Stimulated activated CD8-positive, alpha-beta memory T cell treated with anti-CD3 and anti-CD28 coated beads, Interleukin-15, amount 100 ng/mL, for 48 hours (primary cell): ENCODE measurements at places on chromosomes 6 and 20.

DNA sequence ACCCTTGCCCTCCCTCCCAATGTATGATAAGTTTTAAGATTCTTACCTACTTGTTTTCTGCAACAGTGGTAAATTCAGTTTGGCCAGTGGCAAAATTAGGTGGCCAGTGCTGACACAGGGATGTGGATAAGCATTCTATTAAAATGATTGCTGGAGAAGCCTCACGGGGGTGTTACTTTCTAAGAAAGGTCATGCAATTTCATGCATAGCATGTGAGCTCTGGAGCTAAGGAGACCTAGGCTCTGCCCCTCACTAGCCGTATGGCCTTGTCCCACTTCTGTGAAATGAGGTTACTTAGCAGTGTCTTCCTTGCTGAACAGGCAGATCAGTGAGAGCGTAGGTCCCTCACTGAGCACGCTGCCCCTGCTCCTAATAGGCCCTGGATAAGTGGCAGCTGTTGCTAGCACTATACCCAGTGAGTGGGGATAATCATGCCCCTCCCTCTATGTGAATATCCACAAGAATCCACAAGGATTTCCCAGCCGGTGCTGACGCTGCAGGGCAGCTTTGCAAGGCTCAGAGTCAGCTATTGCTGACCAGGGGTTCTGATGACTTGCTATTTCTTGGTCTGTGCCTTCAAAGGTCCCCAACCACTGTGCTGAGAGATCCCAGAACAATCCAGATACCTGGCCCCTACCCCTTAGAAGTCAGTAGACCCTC, 86.5 kb upstream of the MRPS10 start:
- no peak for DNase-seq

DNA sequence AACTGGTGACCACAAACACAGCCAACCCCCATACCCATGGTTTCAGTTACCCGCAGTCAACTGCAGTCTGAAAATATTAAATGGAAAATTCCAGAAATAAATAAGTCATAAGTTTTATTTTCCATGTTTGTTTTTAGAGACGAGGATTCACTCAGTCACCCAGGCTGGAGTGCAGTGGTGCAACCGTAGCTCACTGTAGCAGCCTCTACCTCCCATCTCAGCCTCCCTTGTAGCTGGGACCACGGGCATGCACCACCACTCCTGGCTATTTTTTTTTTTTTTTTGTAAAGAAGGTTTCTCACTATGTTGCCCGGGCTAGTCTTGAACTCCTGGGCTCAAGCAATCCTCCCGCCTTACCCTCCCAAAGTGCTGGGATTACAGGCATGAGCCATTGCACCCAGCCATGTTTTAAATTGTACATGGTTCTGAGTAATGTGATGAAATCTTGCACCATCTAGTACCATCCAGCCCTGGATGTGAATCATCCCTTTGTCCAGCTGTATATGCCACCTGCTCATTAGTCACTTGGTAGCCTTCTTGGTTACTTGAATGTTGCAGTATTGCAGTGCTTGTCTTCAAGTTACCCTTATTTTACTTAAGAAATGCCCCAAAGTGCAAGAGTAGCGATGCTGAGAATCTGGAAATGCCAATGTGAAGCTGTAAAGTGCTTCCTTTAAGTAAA, 14.5 kb downstream of the CSNK2A1 start:
- DNase-seq = no peak

DNA sequence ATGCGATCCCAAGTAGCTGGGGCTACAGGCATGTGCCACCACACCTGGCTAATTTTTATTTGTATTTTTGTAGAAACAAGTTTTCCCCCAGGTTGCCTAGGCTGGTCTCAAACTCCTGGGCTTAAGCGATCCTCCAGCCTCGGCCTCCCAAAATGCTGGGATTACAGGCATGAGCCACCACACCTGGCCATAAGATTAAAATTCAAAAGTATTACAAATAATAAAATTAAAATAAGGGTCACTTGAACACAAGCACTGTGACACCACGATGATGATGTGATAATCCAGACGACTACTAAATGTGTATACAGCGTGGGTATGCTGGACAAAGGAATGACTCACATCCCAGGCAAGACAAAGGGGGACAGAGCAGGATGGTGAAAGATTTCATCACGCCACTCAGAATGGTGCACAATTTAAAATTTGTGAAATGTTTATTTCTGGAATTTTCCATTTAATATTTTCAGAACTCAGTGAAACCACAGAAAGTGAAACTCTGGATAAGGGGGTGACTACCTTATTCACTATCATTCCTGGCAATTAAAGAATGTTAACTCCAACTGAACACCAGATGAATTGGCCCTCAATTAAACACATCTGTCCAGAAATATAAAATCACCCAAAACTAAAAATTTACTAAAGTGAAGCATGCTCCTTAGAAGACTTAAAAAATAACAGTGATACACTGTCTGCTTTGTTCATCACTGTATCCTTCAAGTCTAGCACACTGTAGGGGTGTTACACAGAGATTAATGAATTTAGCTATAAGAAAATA, 13.1 kb downstream of the B4GALT5 start:
- no peak for DNase-seq

- DNase-seq = no peak
These were observed 98.3 kb downstream of the ELOVL5 start for GRCh38 chr6:53250176-53251032.

GRCh38 chr6:108164543-108164814, 1.3 kb upstream of the NR2E1 start:
- no peak for DNase-seq

- no peak for DNase-seq
These were observed 31.3 kb upstream of the HEY2 start for GRCh38 chr6:125718109-125718508.

- peak; percentile 43 for DNase-seq
These were observed 171.4 kb downstream of the DTNBP1 start for GRCh38 chr6:15491255-15491985.

- no peak for DNase-seq
These were observed 469 bp downstream of the TFAP2C start for GRCh38 chr20:56629464-56630085.

- no peak for DNase-seq
These were observed 92.9 kb upstream of the TOX2 start for GRCh38 chr20:43821795-43822194.

- no peak for DNase-seq
These were observed 52.2 kb downstream of the TPBG start for GRCh38 chr6:82415820-82416219.

- no peak for DNase-seq
These were observed 111.5 kb downstream of the SESN1 start for GRCh38 chr6:108983151-108983550.

GRCh38 chr6:168276576-168277273, 42.9 kb downstream of the DACT2 start:
- no peak for DNase-seq

- DNase-seq = no peak
These were observed at the start of gene XKR7 for GRCh38 chr20:31967830-31968249. XKR7 (plus strand) TSS chr20:31968151; CDS start chr20:31968176, 25 bp downstream.

GRCh38 chr6:170285482-170285881, 5.4 kb downstream of the DLL1 start:
- DNase-seq = no peak

DNA sequence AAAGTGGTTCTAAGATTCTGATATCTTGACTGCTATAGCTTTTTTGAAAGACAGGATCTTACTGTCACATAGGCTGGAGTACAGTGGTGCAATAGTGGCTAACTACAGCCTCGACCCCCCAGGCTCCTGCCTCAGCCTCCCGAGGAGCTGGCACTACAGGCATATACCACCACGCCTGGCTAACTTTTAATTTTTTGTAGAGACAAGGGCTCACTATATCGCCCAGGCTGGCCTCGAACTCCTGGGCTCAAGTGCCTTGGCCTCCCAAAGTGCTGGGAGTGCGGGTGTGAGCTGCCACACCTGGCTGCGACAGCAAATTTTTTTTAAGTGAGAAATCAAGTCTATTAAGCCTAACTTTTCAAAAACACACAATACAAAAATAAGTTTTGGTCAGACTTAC, 106.6 kb downstream of the NOL4L start:
- DNase-seq = no peak

- no peak for DNase-seq
These were observed 1.4 kb upstream of the TRIM39 start for GRCh38 chr6:30325150-30325872.

GRCh38 chr20:63576311-63576710, 2.3 kb upstream of the HELZ2 start:
- DNase-seq = no peak

DNA sequence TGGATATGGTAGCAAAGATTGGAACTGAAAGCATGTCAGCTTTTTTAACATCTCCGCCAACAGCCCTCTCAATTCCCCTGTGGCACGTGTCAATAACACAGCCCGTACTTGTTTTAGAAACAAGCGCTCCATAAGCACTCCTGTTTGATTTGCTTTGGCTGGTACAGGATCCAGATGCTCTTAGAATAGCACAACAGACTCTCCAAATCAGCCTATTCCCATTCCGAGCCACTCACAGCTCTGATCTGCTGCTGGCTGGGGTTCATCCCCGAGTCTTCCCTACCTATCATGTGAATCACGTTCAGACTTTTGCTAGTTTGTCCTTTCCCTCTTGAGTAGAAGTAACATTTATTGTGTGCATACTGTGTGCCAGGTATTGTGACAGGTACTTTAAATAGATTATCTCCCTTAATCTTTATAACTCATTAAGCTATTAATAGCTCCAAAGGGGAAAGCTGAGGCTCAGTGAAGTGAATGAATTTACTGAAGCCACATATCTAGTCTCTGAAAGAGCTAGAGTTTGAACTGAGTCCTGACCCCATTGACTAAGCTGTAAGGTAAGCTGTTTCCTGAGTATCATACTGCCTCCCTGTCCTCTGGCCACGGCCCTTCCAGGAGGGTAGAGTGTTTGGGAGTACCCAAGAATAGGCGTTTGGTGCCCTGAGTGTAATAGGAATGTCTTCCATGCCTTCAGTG, 46.7 kb downstream of the RALY start:
- DNase-seq = no peak

DNA sequence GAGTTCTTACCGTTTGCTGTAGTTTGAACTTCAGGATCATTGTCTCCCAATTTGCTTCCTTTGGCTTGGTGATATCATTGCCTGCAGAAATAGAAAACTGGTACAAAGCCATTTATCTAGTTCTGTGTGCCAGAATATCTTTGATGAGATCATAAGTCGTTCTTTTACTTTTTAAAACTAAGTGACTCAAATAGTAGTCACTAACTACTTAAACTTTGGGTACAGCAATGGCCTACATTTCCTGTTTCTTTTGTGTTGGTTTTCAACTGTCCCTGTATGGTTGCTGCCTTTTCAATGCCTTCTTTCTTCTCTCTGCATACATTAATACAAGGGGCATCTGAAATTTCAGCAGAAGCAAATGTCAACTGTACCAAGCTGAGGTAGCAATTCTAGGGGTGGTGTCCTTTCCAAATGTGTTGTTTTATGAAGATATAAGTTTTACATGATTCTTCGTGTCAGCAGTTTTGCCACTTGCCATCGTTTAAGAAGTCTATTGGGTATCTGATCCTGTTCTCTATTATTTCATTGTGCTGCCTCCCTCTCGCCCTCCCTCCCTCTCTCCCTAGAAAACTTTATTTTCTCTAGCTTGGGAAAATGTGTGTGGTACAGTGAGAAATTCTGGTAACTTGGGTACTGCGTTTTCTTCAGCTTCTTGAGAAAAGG, 238.5 kb downstream of the FARS2 start:
- DNase-seq = no peak

DNA sequence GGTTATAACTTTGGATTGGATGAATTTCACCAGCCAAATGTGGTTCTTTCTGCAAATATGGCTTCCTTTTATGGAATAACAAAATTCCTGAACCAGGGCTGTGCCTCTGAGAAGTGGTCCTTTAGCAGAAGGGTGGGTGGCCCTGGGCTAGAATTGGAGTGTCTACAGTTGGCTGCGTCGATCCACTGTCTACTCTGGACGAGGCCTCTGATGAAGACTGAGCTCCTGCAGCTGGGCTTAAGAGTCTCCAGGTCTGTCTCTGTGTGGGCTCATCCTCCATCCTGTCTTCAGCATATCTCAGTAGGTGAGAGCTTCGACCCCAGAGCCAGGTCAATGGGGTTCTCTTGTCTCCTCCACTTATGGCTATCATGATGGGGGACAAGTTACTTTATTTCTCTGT, 166.3 kb upstream of the PMEPA1 start:
- no peak for DNase-seq
